Islet precursor cell (in vitro differentiated cells): ENCODE measurements at places on chromosomes 11 and 22.

DNA sequence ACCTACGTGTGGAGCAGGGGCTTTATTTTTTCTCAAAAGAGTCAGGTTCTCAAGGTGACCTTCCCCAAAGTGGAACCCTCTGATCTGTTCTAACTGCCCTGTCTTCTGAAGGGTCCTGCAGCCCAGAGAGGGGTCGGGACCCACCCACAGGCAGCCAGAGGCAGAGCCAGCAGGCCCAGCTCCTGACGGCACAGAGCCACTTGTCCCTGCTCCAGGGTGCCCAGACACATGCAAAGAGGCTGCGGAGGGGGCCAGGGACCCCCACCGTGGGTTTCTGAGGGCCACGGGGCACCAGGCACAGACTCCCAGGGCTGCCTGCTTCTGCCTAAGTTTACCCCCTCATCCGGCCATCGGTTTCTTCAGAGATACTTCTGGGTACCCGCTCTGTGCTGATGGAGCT lies 37.1 kb downstream of the FLRT1 start:
- no peak for DNase-seq

DNA sequence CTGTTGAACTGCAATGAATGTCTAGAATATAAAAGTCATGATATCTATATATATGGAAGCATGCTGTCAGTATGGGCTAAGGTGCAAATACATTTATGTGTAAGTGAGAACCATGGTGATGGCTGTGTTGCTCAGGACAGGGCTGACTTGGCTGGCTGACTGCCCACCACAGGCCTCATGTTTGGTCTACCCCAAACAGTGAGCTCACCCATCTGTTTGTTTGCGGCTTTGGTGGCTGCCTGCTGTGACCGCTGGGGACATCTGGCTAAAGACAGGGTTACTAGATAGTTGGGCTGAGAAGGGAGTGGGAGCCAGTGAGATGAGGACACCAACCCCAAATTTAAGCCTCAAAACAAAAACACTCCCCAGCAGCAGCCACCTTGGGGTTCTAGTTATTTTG lies 6.3 kb downstream of the CD44 start:
- DNase-seq: no peak

DNA sequence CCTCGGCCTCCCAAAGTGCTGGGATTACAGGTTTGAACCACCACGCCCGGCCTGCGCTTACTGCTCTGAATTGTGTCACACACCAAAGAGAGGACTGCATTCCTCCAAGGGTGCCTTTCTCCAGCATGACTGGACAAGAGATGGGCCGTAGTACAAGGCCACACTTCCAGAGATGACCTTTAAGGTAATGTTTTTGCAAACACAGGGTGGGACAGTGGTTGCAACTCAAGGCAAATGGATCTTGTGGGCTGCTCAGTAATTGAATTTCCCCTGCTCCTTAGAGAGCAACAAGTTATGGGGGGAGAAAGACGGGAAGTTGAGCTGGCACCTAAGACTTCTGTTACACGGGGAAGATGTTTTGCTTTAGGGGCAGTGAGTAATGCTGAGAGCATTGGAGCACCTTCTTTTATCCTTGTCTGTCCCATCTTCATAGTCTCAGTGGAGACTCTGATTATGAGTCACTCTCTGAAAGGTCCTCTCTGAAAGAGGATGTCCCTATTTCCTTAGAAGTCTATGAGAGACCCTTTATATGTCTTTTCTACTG lies 66.3 kb downstream of the C11orf91 start:
- DNase-seq: peak; percentile 86

GRCh38 chr22:50169774-50170341 lies 673 bp upstream of the PANX2 start:
- no peak for DNase-seq

DNA sequence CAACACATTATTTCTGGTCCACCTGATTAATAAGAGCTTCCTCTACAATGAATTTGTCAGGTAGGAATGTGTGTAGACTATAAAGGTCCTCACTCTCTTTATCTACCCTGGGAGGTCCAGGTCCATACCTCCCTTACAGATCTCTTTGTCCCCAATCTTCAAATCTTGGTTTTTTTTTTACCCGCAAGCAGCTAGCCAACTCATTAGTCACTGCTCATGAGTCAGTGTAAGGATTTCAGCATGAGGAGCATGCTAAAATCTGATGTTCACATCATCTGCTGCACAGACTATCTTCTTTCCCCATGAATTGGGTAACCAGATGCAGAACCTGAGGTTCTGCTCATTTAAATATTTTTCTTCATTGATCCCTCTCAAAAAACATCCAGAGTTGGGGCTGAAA lies 397.0 kb upstream of the ISX start:
- no peak for DNase-seq

GRCh38 chr11:95585069-95585751 lies 204.4 kb downstream of the FAM76B start:
- DNase-seq: no peak

DNA sequence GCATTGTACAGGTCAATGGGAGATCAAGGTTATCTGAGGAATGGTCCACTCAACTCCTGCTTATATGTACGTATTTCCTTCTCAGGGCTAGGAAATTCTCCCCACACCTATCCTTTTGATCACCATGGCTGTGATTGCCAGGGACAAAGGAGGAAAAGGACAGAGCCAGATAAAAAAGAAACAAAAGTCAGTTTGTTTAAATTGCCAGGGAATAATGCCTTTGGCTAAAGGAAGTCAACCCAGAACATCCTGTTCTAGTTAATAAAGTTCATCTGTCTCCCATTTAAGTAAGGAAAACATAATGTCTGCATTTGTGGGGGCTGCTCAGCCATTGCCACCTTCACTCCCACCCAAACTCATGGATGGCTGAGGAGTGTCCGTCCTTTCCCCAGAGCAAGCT lies 124.7 kb downstream of the ME3 start:
- DNase-seq: no peak

- DNase-seq: no peak
Measured at GRCh38 chr22:43331069-43331451, 12.1 kb downstream of the SCUBE1 start.

- peak; percentile 45 for DNase-seq
Measured at GRCh38 chr11:117903505-117904382, 25.5 kb downstream of the TMPRSS13 start.

GRCh38 chr11:20020198-20020597 lies 140.1 kb downstream of the DBX1 start:
- DNase-seq: no peak

DNA sequence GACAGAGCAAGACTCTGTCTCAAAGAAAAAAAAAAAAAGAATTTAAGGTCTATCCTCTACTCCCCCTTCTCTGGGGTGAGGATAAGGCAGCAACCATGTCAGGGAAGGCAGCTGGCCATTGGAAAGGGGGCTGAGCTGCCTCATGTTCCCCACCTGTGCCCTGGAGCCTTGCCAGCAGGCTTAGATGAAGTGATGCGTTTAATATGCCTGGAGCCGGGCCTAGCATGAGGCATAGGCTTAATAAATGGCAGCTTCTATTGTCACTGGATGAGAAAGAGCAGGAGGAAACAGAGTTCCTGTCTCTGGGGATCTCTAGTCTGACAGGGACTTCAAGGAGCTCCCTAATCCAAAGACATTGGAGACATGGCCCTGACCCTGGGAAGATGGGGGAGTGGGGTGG lies 3.2 kb upstream of the KCNE3 start:
- DNase-seq: peak; percentile 23
